Right ventricle myocardium inferior (tissue), 1 donor: ENCODE measurements at places on chromosomes 12 and 14. TPM values are rescaled to one million over a fixed set of nuclear protein-coding genes. Genes with fewer than 3 reads are reported as not detected.

DNA sequence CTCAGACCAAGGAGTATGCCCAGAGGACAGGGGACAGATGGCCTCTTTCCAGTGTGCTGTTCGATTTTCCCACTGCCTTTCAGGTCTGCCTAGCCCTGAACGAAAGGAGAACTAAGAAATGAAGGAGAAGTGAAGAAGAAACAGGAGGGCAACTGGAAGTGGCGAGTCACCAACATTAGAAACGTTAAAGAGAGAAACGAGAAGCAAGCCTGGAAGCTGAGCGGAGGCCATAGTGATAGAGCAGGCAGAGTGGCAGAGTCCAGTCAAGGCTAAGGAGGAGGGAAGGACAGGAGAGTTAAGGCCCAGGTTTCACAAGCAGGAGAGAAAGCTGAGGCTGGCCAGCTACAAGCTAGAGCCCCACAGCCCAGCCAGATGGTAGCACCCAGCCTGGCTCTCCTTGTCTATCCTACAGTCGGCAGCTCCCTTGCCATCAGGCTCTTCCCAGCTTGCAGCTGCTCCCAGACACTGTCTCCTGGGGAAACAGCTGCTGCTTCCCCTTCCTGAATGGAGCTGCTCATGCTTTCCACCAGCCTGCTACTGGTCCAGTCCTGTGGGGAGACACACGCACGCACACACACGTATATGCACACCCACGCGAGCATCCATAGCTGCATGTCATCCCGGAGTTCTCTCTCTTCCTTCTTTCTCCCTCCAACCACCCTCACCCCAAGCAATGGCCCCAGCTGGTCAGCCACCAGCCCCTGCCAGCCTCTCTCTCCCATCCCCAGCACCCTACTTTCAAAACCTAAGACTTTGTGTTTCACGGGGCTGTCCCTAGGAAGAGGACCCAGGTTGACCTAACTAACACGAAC is 139.7 kb upstream of the CCND2 start:
- DNase-seq: no peak

The PLA2G1B gene
- not detected for total RNA-seq

DNA sequence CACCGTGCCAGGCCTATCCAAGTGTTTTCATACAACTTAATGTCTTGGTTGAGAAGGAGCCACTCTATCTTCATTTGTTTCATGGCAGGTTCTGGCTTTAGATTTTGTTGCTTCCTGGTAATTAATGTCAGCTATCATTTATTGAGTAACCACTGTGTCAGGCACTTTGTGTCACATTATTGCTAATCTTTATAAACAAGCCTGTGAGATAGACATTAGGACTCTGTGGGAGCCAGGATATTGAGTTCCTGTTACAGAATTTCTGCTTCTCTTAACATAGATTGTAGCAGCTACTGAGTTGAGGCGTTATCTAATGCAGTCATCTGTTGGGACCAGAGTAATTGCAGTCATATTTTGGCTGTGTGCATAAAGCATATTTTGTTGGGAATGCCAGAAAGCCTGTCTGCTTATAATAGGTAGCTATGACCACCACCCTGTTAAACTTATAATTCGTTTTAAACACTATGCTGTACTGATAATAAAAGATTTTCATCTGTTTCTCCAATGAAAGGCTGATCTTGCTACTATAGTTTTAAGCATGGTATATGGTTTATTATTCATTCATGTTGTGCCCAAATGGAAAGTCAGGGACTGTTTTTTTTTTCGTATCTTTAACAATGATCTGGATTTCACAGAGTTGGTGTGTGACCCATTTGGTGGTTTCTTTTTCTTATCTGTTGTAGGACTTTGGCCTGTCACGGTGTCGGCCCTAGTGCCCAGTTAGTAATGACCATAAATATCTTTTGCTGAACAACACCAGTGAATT is 432.6 kb downstream of the PCNX1 start:
- no peak for DNase-seq

- no peak for DNase-seq
These were observed 4.6 kb upstream of the UNC119B start for GRCh38 chr12:120705618-120706017.

DNA sequence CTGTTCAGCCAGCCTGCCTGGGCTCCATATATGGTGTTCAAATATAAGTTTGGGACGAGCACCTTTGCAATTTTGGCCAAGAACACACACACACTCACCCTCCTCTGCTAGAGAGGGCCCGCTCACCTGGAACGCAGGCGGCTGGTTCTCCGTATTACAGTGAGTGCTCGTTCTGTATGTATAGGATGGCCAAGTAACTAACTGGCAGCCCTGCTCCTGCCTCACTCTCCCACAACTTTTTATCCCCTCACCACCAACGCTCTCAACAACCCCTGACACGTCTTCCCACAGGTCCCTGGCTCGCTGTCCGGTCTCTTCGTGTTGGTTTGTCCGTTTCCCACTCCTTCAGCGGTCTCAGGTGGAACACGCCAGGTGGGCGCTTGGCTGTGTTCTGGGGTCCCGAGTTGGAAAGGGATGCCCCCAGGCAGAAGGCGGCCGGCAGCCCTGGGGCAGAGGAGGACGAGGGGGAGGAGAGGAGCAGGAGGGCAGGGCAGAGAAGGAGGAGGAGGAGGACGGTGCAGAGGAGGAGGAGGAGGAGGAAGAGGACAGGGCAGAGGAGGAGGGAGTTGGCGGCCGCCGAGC is 398 bp upstream of the MSRB3 start:
- no peak for DNase-seq

GRCh38 chr12:109768901-109769670 is 55.5 kb downstream of the FAM222A start:
- no peak for DNase-seq

The GNB3 gene
- 4.0 TPM for total RNA-seq

DNA sequence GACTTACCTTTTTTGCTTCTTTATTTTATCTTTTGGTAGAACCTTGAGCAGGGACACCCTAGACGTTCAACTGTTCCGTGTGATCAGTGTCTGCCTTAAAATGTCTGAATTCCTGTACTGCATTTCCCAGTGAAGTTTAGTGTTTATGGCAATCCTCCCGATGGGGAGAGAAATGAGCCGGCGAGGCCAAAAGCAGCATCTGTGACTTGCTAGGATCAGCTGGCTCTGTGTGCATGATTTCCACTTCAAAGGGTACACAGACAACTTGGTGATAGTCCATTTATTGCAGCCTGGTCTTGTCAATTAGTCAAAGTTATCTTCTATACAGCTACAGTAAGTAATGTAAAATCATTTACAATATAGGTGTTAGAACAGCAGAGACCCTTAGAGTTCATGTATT is 768.5 kb downstream of the DIO2 start:
- DNase-seq: no peak

The INHBC gene
- not detected for total RNA-seq

GRCh38 chr12:116222358-116222757 is 55.1 kb downstream of the MED13L start:
- no peak for DNase-seq

- DNase-seq: peak; percentile 99
These were observed at the start of gene NR4A1 for GRCh38 chr12:52050758-52051541. Gene NR4A1, plus strand, starts transcription at chr12:52051442. Its CDS starts 2,887 bp downstream, at chr12:52054329.

- peak; percentile 85 for DNase-seq
These were observed 106.6 kb downstream of the PRICKLE1 start for GRCh38 chr12:42482748-42483520.

The SLC24A4 gene
- 0.49 TPM for total RNA-seq

The KRT76 gene
- total RNA-seq: not detected

DNA sequence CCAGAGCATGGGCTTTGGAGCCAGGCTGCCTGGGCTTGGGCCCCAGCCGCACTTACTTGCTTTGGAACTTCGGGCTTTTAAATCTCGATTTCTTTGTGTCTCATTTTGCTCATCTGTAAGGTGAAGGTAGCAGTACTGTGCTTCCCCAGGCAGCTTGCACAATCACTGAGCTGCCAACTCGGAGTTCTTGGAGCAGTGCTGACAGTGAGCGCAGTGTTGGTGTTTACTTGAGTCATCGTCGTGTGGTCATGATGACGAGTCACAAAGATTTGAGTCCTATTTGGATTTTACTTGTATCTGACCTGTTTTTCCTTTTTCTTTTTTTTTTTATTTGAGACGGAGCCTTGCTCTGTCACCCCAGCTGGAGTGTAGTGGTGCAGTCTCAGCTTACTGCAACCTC is 31.3 kb upstream of the ATF1 start:
- no peak for DNase-seq

- no peak for DNase-seq
These were observed 67.6 kb downstream of the ARF6 start for GRCh38 chr14:49960453-49960852.
